ENCODE measurements at places on chromosomes 11 and 22.

DNA sequence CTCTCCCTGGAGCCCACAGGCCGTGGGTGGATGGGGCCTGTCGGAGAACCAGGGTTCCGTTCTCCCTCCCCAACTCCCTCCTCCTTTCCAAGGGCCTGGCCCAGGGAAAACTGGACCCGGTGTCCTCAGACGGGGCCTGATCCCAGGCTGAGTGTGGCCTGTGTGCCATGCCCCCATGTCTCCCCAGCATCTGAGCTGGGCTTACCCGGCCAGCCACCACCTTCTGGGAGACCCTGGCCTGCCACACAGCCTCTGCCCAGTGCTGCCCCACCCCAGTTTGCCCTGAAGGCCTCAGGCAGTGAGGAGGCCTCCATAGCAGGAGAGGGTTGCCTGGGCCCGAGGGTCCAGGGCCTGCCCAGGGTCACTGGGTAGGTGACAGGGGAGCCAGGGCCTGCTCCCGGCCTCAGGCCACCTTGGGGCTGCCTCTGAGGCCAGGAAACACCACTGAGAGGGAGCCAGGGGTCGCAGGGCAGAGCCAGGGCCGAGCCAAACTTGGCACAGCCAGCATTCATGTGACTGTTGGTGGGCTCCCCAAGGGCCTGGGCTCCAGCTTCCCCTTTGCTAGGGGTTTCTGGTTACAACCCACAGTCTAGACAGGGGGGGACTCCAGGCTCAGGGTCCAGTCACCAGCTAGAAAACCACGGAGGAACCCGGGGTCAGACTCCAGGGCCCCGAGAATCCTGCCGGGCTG is 590 bp upstream of the IFITM10 start:
- no peak for DNase-seq

- no peak for DNase-seq
Measured at GRCh38 chr11:131441051-131441810, 70.8 kb downstream of the NTM start.

DNA sequence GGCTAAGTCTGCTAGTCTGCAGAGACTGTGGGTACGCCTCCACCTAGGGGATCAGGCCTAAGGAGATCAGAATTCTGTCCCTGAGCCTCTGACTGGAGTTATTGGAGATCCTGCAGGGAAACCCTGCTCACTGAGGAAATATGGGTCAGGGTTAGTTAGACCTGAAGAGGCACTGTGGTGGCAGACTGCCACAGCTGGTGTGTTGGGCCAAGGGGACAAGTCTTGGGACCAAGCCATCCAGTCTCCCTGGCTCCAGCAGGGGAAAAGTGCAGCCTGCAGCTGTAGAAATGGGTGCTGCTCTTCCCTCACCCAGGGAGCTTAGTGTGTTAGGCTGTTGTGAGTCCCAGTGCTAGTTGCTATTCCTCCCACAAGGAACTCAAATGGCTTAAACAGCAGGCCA is 334.8 kb upstream of the LARGE1 start:
- DNase-seq, result no peak

- no peak for DNase-seq
Measured at GRCh38 chr11:91174193-91174592, 951.3 kb upstream of the CHORDC1 start.

GRCh38 chr22:43857367-43857766 is 4.9 kb downstream of the SULT4A1 start:
- no peak for DNase-seq

DNA sequence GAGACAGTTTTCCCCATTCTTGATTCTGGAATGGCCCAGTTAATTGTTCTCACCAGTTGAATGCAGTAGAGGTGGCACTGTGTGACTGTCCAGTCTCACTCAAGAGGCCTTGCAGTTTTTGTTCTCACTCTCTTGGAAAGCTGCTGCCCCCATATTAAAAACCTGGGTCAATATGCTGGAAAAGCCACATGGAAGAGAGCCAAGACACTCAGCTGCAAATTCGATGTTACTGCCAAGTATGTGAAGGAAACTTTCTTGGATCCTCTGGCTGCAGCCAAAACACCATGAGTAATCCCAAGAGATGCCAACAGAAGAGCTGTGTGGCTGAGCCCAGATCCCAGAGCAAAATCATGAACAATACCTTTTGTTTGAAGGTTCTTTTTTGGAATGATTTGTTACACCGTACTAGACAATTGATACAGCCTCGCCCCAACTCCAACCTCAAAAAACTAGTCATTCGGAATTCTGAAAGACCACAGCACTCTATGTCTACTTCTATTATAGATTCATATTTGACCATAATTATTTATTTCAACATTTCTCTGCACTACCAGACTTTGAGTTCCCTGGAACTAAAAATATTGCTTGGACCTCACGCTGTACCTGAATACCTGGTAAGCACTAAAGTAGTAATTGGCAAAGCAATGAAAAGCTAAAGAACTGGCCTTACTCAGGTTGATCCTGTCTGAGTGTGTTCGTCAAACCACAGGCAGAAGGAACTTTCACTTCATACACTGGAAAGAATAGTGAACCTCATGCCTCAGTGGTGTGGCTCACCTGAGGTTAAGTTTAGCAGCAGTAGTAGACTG is 378.8 kb downstream of the ETS1 start:
- DNase-seq, result no peak

DNA sequence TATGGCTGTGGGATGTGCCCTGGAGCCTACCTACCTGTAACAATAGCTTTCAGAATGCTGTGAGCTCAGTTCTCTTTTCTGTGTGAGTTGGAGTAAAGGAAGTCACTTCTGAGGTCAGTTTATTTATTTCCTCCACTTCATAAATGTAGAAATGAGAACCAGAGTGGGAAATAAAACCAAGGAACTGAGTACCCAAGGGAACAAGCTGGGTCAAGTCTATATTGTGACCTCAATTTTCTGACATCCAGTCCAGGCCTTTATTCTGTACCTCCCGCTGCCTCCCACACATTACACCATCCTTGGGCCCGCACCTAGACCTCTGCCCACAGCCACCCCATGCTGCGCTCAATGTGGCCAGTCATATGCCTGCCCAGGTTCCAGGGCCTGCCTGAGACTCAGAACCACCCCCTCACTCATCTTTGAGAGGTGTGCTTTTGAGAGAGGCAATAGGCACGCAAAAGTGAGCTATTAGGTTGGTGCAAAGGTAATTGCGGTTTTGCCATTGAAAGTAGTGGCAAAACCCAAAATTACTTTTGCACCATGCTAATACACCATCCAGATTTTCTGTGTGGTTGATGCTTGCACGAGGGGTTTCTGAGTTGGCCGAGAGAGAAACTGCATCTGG is 9.8 kb downstream of the MS4A6E start:
- DNase-seq, result no peak

DNA sequence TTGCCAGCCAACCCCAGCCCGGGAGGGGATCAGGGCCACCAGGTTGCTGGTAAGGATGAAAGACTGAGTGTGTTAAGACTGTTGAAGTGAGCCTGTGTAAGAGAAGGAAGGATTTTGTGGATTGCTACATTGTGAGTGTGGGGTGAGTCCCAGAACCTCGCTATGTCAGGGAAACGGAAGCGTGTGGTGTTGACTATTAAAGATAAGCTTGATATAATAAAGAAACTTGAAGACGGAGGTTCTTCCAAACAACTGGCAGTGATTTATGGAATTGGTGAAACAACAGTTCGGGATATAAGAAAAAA is 627 bp downstream of the JRKL start:
- DNase-seq, result no peak

DNA sequence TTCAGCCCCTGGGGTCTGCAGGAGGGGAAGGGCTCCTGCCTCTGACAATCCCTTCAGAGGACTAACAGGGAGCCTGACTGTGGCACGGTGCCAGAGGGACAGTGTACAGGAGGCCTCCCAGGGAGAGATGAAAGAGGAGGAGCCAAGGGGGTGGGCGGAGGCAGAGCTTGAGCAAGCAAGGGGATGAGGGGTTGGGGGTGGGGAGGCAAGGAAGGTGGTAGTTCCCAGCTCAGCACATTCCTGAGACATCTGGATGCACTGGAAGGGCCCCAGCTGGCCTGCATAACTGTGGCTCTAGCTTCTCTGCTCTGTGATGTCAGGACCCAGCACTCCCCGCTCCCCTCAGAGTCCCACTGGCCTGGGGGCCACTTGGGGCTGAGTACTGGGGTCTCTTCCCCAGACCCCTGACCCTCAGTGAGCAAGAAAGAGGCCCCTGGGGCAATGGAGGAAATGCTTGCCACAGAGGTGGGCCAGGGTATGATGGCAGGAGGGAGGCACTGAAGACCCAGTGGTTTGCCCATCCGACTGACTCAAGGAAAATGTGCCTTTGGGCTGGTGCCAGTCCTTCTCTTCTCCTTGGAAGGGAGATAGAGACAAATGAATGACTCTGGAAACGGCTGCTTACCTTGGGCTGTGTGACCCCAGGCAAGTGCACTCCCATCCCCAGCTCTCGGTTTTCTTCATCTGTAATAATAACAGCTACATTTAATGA is 13.3 kb downstream of the CREB3L1 start:
- DNase-seq, result no peak

GRCh38 chr11:46247659-46248058 is 29.8 kb upstream of the CREB3L1 start:
- DNase-seq, result no peak

DNA sequence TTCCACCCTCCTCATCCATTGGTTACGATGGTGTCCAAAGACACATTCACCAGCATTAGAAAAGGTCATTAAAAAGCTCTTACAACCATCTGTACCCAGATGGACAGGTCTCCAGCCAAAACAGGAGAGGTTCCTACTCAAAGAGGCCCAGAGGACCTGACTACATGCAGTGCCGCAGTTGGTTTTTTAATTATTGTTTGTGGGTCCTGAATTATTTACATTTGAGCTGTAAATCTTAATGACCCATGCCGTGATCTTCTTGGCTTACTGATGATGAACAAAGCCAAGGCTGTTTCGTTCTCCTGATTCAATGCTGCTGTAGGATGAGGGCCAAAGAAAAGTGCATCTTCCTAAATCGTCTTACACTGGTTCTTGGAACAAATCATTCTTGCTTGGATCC is 83.7 kb downstream of the CADM1 start:
- DNase-seq, result no peak

- DNase-seq, result no peak
Measured at GRCh38 chr11:77800449-77800848, 20.1 kb downstream of the RSF1 start.

GRCh38 chr11:116742104-116742503 is 30.7 kb downstream of the BUD13 start:
- no peak for DNase-seq

DNA sequence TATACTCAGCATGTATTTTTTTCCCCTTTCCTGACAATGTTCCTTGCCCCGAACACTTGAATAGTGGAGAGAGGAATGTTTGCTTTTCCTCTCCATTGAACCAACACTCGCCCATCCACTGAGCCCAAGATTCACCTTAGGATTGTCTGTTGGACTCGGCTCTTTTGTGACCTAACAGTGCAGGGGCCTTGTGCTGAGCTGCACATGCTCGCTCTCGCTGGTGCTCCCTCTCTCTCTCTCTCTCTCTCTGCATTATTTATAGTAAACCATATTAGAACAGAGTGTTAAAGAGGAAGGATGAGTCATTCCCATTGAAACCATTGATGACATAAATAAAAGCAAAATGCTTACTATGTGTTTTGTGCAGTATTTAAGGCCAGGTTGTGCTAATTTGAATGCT is 20.7 kb downstream of the ZBTB16 start:
- no peak for DNase-seq

DNA sequence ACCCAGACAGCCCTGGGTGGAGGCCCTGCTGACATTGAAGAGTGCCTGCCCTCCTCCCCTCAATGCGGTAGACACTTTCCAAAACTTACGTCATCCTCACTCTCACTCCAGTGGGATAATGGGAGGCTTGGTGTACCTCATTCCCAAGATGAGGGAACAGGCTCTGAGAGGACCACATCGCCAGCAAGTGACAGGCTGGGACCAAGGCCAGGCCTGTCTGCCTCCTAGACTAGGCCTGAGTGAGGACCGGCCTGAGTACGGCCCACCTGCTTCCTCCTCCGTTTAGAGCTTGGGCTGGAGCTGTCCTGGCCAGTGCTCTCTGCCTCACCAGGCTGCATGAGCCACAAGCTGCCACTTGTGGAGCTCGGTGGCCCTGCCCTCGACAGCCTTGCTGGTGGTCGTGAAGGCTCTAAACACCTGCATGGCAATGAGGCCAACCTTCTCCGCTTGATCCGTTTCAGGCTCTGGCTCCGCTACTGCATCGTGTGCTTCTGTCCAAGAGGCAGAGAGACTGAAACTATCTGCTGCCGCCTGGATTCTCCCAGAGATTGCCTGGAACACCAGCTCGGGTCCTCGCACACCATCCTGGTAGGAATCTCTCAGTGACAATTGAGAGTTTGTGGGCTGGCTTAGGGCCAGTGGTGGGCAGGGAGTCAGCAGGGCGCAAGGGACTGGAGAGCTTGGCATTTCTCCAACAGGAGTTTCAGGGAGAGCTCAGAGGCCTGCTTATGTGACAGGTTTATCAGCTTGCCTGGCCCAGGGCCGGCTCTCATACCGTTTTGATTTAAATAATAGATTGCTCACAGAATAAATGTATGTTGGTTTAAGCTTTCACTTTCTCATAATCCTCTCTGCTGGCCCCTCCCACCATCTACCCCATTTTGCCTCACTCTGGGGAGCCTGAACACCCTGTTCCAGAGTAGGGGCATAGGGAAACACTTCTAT is 9.4 kb downstream of the LRRC75B start:
- no peak for DNase-seq

- no peak for DNase-seq
Measured at GRCh38 chr22:49968313-49968830, 7.8 kb downstream of the PIM3 start.

DNA sequence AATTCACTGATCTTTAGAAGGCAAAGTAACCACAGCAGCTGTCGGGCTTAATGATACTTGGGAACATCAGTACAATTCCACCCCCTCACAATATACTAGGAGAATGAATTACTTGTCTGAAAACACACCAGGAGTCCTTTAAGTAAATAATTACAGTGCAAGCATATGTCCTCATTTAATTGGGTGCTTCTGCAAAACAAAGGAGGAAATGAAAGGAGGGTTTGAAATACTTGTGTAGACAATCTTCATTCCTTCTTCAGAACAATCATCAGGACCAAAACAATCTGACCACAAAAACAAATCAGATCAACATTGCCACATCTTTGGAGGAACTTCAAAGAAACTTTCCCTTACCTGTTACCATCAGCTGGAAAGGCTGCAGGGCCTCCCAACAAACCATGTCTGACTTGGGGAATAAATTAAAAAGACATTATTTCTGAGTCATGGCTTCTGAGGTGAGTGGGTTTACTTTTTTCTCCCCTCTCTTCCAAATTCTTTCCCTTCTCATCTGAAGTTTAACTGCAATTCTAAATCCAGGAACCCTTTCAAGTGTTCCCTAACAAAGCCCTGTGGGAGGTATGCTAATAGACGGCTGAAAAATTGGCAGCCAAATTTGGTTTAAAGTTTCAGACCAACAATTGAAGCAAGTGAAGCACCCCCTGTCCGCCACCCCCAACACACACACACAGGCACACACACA is 12.5 kb upstream of the CCDC117 start:
- DNase-seq, result no peak

GRCh38 chr11:125257190-125257579 is 92.6 kb downstream of the PKNOX2 start:
- no peak for DNase-seq

- no peak for DNase-seq
Measured at GRCh38 chr22:44342347-44342956, 29.7 kb upstream of the SHISAL1 start.

GRCh38 chr11:47111318-47111804 is 65.3 kb downstream of the ARFGAP2 start:
- DNase-seq, result no peak

GRCh38 chr22:48097723-48098122 is 1335.3 kb downstream of the TBC1D22A start:
- no peak for DNase-seq

- DNase-seq, result no peak
Measured at GRCh38 chr11:2462986-2463765, 18.4 kb downstream of the KCNQ1 start.

GRCh38 chr11:124788521-124788920 is 11.7 kb downstream of the MSANTD2 start:
- DNase-seq, result no peak

GRCh38 chr11:66314561-66315497 is 2.0 kb downstream of the CD248 start:
- DNase-seq, result no peak

Measured in stimulated activated CD8-positive, alpha-beta memory T cell treated with anti-CD3 and anti-CD28 coated beads, Interleukin-2, amount 100 ng/mL, for 1 hour (primary cell).